ENCODE measurements at places on chromosomes 11 and 22.

- DNase-seq = no peak
These were observed 7.5 kb downstream of the CAPN1 start for GRCh38 chr11:65189191-65189590.

DNA sequence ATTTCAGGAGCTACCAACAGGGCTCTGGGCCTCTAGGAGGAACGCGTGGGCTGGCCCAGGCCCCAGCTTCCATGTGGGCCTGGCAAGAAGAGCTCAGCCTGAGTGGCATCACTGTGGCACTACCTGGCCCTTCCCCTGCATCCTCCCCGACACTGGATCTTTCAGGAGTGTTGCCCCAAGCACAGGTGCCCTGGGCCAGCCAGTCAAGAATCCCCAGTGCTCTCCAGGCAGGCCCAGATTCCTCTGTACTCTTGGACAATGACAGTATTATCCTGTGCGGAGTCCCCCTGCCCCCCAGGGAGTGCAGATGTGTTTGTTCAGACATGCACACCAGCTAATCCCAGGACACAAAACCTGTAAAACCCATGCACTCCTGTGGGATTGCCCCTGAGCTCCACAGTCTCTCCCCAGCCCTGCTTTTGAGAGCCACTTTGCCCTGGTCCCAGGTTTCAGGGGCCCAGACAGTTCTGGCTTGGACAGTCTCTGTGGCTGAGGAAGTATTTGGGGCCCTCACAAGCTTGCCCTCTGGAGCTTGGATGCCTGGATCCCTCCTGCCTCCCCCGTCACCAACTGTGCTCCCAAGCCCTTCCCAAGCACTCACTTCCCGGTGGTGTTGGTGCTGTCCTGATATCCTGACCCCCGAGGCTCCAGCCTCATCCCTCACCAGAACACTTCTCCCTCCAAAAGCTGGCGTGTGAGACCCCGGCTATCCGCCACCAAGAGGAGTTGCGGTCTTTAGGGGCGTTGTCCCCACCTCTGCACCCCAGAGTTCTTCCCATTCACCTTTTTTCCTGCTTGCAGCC is 39.9 kb downstream of the KCNC1 start:
- DNase-seq = no peak

- no peak for DNase-seq
These were observed 6.8 kb upstream of the SUN2 start for GRCh38 chr22:38762551-38762983.

DNA sequence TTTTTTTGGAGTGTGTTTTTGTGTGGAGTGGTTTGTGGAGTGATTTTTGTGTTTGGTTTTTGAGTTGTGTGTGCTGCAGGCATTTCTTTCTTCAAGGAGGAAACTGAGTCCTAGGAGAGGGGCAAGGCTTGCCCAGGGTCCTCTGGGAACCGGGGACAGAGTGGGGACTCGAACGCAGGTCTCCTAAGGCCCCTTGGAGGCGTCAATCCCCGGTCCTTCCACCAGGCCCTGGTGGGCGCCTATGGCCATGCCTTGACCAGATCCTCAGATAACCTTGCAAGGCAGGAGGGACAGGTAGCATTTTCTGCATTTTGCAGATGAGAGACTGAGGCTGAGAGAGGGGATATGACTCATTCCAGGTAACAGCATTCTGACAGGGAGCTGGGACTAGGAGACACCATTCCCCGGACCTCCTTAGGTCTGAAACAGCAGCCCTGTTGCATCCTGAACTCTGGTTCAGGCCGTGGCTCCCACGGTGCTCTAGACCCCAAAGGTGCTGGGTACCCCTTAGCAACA is 39.1 kb downstream of the MYO7A start:
- DNase-seq = peak; percentile 6

GRCh38 chr11:18191376-18191775 is 18.7 kb downstream of the MRGPRX4 start:
- DNase-seq = no peak

DNA sequence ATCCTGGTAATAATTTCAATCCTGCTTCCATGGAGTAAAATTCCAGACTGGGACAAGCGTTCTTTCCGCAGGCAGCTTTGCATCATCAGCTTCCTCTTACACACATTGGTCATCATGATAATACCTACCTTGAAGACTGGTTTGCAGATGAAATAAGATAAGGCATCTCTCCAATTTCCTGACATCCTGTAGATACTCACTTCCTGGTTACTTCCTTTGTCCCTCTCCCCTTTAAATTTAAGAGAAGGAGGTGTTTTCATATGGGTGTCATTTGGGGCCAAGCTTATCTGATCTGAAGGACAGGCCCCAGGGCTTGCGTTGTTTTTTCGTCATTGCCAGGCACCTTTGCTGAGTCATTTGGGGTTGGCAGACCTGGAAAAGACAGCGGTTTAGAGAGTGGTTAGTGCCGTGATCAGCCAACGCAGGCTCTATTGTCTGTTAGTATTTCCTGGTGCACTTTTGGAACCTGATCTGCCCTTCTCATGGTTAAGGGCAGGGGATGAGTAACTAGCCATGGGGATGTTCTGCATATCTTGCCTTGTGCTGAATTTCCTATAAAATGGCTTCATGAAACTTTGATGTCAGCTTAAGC is 24.1 kb downstream of the GRAMD1B start:
- DNase-seq = peak; percentile 95

DNA sequence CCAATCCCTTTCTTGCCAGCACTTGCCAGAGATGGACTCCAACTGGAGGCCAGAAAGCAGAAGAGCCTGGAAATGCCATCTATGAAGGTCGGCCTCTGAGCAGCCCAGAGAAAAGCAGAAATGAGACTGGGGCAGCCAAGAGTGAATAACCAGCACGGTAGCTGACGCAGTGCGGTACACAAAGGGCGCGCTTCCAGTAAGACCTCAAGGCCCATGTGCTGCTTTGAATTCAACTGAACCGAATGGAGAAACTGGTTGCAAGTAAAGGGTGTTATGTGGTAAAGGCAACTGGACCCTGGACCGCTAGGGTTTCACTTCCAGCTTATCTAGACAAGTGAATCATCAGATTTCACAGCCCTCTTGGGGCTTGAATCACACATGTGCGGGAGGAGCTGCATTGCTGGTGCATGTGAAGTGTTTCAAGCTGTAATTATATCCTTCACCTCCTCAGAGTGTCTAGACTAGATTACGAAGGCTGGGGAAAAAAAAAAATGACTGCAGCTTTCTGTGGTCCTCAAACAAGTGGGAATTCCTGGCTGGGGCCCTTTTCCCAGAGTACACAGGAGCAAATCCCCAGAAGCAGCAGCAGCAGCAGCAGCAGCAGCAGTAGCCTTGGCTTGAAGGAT is 128.9 kb downstream of the CCDC34 start:
- DNase-seq = no peak

GRCh38 chr11:114466742-114467141 is 27.5 kb downstream of the REXO2 start:
- no peak for DNase-seq

DNA sequence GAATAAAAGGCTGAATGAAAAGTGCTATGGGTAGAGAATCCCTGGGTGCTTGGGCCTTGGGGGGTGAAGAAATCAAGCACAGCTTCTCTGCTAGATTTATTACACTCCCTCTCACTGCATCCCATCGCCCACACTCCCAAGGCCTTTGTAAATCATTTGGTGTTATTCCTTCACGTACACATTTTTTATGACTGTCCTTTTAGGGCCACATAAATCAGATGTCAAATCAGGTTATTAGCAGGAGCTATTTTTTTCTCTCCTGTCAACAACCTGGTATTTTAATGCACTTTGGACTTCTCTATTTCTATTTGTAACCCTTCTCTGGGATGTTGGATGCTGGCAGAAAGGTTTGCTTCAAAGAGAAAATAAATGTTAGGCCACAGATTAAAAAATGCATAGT is 408.8 kb downstream of the INSC start:
- DNase-seq = no peak

GRCh38 chr11:61378713-61379313 is 13.6 kb upstream of the TMEM216 start:
- DNase-seq = no peak

- no peak for DNase-seq
These were observed 11.9 kb upstream of the PRRG4 start for GRCh38 chr11:32817852-32818183.

DNA sequence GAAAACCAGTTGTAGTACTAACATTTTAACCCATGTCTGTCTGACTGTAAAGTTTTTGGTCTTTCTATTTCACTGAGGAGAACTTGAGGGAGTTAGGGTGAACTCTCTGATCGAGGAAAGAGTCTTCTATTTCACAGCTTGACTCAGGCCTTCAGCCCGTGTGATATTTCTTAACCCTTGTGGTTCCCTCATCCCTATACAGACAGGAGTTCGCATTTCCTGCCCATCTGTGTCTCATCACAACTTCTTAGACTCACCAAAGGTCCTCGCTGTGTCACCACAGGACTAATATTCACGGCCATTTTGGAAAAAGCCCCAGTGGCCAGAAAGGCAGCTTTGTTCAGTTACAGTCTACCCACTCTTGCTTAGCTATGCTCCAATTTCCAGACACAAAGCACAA is 172.8 kb downstream of the FAM181B start:
- no peak for DNase-seq

Data from mesendoderm (in vitro differentiated cells).